Sigmoid colon (tissue), 7 donors: ENCODE measurements at places on chromosomes 6 and 20. TPM values are rescaled to one million over a fixed set of nuclear protein-coding genes. Genes with fewer than 3 reads are reported as not detected.

The GPR6 gene
- not detected for total RNA-seq

The OR2J3 gene
- not detected for total RNA-seq

The RSPH4A gene
- 0.33 TPM for total RNA-seq

GRCh38 chr20:19070681-19071445 is 141.6 kb upstream of the SLC24A3 start:
- DNase-seq = no peak

- no peak for DNase-seq
Measured at GRCh38 chr6:6657085-6657819, 68.7 kb downstream of the LY86 start.

The CAP2 gene
- total RNA-seq = 48.3 TPM

DNA sequence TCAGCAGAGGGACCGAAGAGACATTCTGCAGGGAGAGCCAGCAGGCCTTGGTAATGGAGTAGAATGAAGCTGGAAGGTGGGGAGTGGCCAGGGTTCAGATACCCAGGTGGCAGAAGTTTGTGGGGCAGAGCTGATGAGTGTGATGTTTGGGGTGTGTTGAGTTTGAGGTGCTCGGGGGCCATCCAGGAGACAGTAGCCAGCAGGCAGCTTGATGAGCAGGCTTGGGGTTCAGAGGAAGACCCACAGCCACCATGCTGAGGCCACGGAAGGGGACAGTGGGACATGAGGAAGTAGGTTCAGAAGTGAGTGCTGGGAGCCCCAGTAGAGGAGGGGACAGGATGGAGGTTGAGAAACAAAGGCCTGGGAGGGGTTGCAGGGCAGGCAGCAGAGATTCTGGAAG is 11.1 kb upstream of the FOXS1 start:
- no peak for DNase-seq

DNA sequence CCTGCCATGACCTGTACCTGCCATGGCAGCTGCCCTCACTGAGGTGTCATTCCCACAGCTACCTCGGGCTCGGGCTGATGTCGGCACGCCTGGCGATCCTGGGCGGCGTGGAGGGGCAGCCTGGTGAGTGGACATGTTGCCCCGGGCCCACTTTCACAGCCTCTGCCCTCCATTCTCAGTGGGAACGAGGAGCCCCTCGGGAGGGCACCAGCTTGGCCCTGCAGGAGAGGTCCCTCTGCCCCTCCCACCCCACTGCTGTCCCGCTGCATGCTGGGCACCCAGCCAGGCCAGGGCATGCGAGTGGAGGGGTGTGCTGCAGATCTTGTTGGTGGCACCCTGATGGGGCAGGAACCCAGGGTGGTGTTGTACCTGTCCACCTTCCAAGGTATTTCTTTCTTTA is 23.0 kb downstream of the ENTPD6 start:
- no peak for DNase-seq

DNA sequence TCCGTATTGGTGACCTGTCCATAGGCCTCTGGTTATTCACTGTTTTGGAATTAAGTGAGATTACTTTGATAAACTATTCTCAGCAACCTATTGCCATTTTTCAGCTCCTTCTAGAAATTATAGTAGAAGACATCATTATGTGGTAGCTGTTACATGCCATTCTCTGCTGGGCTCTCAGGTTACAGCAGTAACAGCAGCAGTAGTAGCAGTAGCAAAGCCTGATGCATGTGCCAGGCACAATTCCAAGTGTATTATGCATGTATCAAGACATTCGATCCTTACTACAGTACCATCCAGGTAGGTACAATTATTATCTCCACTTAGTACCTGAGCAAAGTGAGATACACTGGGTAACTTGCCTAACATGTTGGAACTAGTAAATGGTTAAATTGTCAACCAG is 74.3 kb downstream of the RPS12 start:
- DNase-seq = no peak

DNA sequence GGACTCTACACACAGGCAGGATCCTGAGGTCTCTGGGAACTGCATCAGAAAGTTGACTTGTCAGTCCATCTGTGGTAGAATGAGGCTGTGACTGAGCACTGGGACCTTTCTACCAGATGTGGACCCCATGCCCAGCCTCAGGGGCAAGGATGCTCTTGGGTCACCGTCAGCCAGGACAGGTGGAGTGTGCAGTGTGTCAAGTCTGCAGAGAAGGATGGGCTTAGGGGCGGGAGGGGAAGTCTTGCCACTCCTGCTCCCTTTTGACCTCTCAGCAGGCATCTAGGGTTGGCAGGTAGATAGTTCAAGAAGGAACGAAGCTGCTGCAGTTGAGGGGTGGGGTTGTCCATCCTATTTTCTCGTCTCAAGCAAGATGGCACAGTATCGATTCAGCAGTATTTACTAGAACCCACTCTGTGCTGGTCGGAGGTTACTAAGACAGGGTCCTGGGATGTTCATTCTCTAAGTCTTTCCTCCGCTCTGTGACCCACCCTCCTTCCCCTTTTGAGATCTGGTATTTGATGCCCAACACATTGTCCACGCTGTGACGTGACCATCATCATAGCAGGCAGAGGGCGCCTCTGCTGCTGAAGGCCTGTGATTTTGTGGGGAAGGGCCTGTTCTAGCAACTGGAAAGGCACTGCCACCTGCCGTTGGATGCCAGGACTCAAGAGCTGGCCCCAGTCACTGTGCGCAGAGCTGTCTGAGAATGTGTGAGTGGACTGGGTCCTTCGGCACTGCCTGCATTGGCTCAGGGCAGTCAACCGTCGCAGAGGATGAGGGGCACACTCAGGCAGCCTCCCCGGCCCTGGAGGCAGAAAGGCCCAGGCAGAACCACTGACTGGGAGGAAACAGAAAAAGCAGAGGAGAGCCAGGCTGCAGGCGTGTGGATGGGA is 23.2 kb downstream of the RBCK1 start:
- no peak for DNase-seq
